ENCODE measurements at places on chromosomes 6 and 20.

DNA sequence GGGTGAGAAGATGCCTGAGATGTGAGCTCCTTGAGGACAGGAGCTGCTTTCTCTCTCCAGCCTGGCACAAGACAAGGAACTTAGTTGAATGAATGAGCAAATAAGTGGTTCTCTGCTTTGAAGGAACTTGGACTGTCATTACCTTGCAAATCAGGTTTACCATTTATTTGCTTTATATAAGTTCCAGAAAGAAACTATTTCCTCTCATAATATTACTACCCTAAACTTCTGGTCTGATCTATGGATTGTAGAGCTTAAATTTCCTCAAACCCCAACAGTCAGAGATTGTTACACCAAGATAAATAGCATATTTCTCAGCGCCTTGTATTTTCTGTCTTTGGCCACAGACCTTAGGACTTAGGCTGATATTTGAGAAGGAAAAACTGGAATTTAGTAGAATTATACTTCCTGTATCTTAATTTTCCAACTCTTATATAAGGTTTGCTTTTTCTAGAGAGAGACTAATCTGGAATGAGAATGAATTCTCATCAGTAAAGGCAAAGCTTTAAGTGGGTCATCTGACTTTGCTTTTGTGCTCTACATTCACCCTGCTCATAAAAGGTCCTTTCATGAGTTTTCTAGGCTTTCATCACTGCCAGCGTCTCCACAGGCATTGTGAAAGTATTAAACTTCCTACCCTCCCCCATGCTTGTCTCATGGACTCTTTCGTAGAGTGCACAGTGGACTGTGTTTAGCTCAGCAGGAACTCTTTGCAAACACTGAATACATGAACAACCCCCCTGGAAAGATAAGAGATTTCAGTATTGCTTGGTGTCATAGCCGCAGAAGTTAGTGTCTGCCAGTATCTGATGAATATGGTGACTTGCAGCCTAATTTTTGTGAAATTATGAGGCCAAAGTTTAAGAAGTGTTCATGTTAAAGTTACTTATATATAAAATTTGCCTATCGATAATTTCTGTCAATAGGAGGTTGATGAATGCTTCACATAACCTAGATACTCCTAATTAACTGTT lies 74.0 kb downstream of the PTPRA start:
- DNase-seq, result peak; percentile 16

GRCh38 chr6:72955666-72956065 lies 269.6 kb downstream of the KHDC1L start:
- no peak for DNase-seq

DNA sequence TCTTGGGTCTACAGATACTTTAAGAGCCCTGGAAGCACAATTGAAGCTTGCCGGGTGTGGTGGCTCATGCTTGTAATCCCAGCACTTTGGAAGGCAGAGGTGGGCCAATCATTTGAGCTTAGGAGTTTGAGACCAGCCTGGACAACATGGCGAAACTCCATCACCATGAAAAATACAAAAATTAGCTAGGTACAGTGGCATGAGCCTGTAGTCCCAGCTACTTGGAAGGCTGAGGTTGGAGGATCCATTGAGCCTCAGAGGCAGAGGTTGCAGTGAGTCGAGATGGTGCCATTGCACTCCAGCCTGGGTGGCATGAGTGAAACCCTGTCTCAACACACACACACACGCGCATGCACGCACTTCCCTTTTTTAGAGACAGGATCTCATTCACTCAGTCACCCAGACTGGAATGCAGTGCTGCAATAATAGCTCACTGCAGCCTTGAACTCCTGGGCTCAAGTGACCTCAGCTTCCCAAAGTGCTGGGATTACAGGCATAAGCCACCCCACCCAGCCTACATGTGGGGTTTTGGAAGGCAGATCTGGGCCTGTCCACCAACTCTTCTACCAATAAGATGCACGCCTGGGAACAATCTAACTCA lies 182.5 kb upstream of the JARID2 start:
- no peak for DNase-seq

- DNase-seq, result no peak
These were observed 97.5 kb upstream of the ZBTB24 start for GRCh38 chr6:109580519-109580918.

DNA sequence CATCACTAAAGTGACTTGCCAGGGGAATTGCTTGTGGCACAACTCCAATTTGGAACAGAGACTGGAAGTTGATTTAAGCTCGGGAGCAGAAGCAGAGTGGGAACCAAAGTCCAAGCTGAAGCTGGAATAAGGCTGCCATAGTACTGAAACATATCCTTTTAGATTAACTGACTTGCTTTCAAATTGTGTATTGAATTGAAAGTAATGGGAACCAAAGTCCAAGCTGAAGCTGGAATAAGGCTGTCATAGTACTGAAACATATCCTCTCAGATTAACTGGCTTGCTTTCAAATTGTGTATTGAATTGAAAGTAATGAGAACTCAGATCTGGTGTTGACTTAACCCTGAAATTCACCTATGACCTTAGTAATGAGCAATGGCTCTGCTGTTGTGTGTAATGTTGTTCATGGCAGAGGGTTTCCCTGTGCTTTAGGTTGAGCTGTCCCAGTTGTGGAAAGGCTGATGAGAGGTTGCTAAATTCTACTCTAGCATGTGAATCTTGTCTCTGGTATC lies 40.2 kb downstream of the CENPW start:
- DNase-seq, result no peak

Data from A549 (cell line).